Gastroesophageal sphincter (tissue), 4 donors: ENCODE measurements at places on chromosomes 2 and 18.

- no peak for ATAC-seq
These were observed 124.7 kb downstream of the MEIS1 start for GRCh38 chr2:66559672-66560071.

DNA sequence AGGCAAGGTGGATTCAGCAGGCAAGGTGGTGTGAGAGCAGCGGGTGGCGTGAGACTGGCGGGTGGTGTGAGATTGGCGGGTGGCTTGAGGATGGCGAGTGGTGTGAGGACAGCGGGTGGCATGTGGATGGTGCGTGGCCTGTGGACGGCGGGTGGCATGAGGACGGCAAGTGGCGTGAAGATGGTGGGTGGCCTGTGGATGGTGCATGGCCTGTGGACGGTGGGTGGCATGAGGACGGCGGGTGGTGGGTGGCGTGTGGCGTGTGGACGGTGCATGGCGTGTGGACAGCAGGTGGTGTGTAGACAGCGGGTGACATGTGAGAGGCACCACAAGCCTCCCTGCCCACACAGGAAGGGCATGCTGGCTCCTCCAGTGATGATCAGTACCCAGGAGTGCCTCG, 186.9 kb upstream of the SALL3 start:
- ATAC-seq: no peak

DNA sequence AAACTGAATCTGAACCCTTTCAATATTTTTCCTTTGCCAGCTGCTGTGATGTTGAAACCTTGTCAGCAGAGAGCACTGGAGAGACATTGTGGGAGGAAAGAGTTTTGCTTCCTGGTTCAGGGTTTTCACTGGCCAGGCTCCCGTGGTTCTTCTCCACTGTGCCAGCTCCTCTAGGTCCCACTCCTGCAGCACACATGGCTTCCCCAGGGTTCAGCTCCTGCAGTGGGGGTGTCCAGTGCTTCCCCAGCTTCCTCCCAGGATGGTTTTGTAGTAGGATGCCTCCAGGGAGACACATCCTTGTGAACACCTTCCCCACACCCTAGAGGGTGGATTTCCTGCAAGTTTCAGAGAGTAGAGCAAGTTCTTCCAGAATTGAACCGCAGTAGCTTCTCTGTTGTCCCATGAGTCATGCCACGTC, 24.0 kb upstream of the SULT1C3 start:
- ATAC-seq: no peak

DNA sequence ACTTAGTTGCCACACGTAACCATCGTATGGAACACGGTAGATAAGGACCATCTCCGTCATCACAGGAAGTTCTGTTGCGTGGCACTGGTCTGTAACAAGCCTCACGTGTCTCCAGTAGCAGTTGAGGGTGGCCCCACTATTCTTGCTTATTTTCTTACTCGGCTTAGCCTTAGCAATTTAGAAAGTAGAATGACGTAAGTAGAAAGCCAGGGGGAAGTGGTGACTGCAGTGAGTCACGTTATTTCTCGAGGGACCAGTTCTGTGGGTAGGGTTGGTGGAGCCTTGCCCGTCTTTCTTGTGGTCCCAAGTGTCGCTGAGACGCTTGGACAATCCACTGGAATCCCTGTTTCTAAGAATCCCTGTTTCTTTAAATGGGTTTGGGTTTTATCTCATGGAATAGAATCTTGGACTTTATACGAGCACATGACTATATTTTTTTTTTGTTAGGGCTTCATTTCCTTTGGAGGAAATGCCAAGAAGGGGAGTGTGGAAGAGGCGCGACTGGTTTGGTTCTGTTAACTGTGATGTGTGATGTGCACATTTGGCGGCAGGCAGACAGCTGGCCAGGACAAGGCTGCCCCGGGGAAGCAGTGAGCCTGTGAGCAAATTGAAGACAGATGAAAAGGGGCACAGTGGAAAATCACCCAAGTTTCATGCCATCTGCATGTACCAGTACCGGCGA, 96.2 kb downstream of the CABLES1 start:
- peak; percentile 83 for ATAC-seq

DNA sequence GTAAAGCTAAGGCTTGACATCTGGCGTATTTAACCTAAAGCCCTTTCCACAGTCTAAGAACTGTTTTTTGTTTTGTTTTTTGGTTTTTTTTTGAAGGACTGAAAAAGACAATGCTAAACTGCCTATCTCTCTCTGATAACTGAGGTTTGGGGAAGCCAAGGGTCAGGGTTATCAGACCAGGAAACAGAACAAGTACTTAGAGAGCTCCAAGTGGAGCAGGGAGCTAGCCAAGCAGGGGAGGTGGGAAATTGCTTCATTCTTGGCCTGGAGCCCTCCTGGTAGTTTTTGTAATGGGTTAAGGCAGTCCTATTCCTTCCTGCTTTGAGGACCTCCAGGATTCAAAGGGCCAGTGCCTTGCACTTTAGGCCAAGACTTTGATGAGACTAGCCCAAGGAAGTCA, 154.3 kb upstream of the LTBP1 start:
- ATAC-seq: no peak

DNA sequence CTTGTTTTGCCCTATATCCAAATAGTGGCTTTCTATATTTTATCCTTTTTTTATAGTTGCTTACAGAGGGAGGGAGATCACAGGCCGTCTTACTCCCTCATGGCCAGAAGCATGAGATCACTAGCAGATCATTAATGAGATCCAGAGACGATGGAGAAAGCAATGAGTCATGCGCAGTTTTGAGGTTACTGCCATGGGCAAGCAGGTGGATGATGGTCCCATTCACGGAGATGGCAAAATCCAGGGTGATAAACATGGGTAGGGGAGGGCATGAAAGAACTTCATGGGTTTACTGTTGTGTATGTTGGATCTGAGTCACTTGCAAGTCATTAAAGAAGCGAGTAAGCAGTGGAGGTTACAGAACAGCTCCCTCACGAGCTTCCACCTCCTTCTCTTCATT, 60.4 kb downstream of the C18orf63 start:
- ATAC-seq: peak; percentile 40

DNA sequence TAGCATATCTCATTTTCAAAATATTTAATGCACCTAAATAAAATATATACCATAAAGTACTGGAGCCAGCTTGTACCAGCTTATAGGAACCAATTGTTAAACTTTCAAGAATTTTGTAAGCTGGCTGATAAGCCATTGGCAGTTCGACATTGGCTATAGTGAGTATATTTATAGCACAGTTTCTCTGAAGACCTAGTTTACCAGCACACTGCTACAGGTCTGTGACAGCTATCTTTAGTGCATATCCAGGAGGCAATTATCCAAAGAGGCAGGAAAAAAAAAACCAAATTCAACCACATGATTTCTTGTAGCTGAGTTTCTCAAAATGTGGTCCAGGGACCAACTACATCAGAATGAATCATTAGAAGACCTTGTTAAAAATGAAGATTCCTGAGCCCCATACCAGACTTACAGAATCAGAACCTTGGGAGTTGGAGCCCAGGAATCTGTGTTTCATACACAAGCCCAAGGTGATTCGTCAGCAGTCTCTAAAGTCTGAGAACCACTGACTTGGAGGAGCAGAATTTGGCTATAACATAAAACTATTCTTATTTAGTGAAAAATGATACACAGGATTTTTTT, 279.0 kb upstream of the NRP2 start:
- ATAC-seq: no peak

- ATAC-seq: no peak
These were observed 82.1 kb downstream of the ETAA1 start for GRCh38 chr2:67479261-67479660.

GRCh38 chr18:46393961-46394360, 263.1 kb downstream of the LOXHD1 start:
- ATAC-seq: no peak

DNA sequence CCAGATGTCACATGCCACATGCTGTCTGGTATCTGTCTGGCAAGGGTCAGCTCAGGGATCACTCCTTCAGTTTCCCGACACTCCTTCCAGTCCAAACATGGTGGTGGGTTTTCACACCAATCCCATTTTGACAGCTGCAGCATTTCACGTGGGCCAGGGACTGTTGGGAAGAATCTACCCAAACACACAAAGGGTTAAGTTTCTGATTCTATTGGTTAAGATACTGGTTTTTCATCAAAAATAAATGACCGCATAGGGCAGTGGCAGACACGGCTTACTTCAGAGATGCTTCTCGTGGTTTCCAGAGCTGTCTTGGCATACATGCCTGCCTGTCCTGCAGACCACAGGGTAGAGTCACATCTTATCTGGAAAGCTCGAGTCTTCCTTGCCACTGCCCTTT, 79.7 kb downstream of the PSMG2 start:
- no peak for ATAC-seq

GRCh38 chr2:98654699-98655495, 46.5 kb downstream of the UNC50 start:
- ATAC-seq: no peak

DNA sequence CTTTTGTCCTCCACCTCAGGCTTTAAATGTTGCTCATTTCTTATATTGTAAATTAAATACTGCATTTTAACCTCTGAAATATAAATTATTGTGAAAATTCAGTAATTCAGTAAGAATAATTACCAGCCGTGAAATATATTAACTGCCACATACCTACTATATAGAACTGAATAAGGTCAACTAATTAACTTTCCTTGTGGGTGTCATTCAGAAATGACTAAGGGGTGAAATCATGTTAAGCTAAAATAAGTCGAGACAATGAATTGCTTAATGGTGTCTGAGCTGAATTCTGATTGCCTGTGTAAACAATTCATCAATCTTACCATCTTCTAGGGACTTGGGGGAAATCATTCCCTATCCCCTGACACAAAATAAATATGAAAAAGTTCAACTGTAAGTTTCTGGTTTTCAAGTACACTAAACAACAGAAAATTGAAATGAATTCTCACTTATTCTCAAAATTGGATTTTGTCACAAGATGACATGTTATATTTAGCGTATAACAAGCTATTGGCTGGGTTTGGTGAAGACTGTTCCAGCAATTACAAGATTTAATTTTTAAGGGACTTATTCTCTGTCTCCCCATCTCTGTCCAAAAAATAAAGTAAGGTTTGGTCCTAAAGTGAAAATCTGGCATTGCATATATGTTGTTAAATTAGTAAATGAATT, 255.1 kb downstream of the METTL4 start:
- ATAC-seq: no peak

GRCh38 chr18:63907664-63908063, at the start of gene SERPINB10:
SERPINB10 (plus strand) TSS chr18:63907958; CDS start chr18:63915511, 7,553 bp downstream.
- no peak for ATAC-seq

DNA sequence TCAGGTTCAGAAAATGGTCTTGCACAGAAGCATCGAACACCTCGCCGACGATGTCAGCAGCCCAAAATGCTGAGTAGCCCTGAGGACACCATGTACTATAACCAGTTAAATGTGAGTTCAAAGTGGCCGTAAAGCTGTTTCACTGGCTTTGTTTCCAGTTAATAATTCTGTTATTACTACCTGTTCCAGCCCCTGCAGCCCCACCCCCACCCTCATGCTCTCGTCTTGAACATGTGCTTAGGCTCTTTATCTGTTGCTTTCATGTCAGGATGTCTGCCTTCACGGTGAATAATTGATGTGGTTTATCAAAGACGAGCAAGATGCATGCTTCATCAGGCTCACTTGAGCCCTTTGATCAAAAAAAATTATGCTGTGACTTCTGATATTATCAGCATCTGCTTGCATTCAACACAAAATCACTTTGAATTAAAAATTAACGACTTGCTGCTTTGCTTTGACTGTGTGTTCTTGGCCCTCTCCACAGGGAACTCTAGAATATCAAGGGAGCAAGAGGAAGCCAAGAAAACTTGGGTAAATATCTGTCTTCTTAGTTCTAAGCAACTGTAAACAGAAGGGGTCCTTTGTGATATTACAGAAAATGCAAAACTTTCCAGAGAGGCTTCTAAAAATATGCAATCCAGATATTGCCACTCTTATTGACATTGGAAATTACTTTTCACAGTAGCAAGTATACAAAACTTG, 63.4 kb upstream of the SP5 start:
- ATAC-seq: no peak

- ATAC-seq: peak; percentile 80
These were observed 55.9 kb upstream of the CTLA4 start for GRCh38 chr2:203811491-203812221.

- no peak for ATAC-seq
These were observed 105.4 kb downstream of the DSEL start for GRCh38 chr18:67411116-67411515.

GRCh38 chr2:240643811-240644150, 18.5 kb downstream of the GPR35 start:
- no peak for ATAC-seq

GRCh38 chr2:136111711-136112110, 6.2 kb downstream of the CXCR4 start:
- no peak for ATAC-seq

- peak; percentile 59 for ATAC-seq
These were observed 44.9 kb downstream of the TMEM37 start for GRCh38 chr2:119476301-119477112.

- no peak for ATAC-seq
These were observed 528.8 kb downstream of the CPS1 start for GRCh38 chr2:211085056-211085680.

- ATAC-seq: no peak
These were observed 97.2 kb downstream of the RTN4 start for GRCh38 chr2:54952978-54953456.

GRCh38 chr18:46560671-46561045, 96.4 kb downstream of the LOXHD1 start:
- no peak for ATAC-seq

DNA sequence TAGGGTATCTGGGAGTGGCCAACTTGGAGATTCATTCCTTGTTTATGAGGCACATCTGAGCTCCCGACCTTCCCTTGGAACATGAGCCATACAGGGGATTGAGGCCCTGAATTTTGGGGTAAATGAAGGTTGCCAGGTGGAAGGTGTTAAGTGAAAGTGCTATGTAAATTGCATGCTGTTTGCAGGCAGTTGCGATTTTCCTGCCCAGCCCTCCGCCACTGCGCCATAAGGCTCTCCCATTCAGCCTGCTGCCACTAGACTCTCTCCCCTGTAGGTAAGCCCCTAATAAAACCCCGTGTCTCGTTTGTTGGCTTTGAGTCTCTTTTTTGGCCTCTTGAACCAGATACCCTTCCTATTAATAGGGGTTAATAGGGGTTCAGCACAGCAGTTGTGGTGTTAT, 33.8 kb downstream of the PCARE start:
- no peak for ATAC-seq

- ATAC-seq: no peak
These were observed 233.9 kb downstream of the SLC4A3 start for GRCh38 chr2:219861307-219861706.

- ATAC-seq: no peak
These were observed 122.9 kb downstream of the LCLAT1 start for GRCh38 chr2:30569946-30570345.
